Right ventricle myocardium superior (tissue), 1 donor: ENCODE measurements at places on chromosomes 3 and 15. TPM values are rescaled to one million over a fixed set of nuclear protein-coding genes. Genes with fewer than 3 reads are reported as not detected.

- no peak for DNase-seq
These were observed 8.8 kb upstream of the NPHP3 start for GRCh38 chr3:132730891-132731580.

PBRM1 gene
- 45.1 TPM for total RNA-seq

ADAMTS17 gene
- total RNA-seq = 1.7 TPM

UNC13C gene
- total RNA-seq = 0.03 TPM

- DNase-seq = no peak
These were observed 41.0 kb downstream of the GPR160 start for GRCh38 chr3:170078620-170079281.

DNA sequence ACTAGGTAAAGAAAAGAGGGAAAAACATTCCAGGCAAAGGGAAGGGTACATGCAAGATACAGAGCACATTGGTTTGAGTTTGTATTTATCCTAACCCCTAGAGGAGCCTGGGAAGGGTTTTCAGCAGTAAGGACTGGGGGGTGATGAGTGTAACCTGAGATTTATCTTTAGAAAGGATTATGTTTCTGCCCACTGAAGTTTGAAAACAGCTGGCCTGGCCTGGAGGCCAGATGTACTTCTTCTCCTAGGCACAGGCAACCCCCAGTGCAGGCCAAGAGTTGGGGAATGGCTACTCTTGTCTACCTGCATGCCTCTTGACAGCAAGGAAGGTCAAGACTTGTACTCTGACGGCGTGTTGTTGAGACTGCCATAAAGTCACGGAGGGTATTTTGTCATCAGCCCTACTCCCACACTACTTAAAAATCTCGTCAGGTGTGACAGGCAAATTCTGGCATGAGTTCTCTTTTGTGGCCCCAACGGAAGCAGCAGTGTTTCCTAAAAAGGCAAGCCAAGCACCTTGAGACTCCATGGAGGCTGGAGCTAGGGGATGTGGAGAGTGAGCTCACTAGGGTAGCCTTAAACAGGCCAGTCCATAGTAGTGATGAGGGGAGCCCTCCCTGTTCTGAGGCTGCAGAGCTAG, 241.5 kb upstream of the WNT5A start:
- DNase-seq = no peak

- no peak for DNase-seq
These were observed 96.0 kb downstream of the LSM3 start for GRCh38 chr3:14274612-14274936.

DNA sequence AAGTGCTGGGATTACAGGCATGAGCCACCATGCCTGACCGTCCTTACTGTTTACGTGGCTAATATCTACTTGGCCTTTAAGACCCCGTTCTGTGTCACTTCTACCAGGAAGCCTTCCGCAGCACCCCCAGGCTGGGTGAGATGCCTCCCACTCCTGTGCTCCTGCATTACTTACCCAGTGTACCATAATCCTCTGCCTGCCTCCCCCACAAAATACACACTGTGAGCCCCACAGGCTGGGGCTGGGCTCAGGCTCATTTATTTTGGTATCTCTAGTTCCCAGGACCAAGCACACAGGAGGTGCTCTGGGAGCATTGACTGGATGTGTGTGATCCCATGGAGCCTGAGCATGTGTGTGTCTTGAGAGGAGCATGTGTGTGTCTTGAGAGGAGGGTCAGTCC, 14.9 kb downstream of the MRAS start:
- no peak for DNase-seq

DNA sequence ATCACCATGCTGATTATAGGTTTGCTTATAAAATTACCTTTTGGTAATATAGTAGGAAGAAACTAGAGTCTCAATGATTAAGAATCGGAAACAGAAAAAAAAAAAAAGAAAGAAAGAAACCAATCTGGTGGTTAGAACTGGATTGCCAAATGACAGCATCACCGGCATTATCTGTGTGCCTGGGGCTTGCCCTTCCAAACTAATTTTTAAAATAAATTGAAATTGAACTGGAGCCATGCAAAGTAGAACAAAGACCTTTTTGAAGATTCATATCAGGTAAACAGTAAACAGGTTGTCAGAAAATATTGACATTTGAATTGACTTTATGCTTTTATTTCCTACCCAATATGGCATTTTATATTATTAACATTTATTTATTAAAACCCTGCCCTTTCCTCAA, 11.2 kb upstream of the CPB1 start:
- no peak for DNase-seq

C2CD4A gene
- total RNA-seq = not detected

GRCh38 chr3:11238060-11238459, 34.1 kb upstream of the ATG7 start:
- no peak for DNase-seq

DNA sequence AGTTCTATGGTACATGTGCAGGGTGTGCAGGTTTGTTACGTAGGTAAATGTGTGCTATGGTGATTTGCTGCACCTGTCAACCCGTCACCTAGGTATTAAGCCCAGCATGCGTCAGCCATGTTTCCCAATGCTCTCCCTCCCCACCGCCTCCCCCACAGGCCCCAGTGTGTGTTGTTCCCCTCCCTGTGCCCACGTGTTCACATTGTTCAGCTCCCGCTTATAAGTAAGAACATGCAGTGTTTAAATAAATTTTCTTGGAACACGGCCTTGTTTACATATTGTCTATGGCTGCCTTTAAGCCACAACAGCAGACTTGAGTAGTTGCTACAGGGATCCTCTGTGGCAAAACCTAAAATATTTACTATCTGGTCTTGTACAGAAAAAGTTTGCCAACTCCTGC, 41.3 kb upstream of the CORO2B start:
- DNase-seq = no peak

- no peak for DNase-seq
These were observed 30.1 kb downstream of the PXYLP1 start for GRCh38 chr3:141261472-141262307.

SACM1L gene
- total RNA-seq = 27.5 TPM

GRCh38 chr3:185896636-185897035, 41.2 kb downstream of the TRA2B start:
- DNase-seq = no peak

FRMD4B gene
- total RNA-seq = 16.8 TPM
